Bronchial smooth muscle cell (primary cell): ENCODE measurements at places on chromosomes 3 and 15. TPM values are rescaled to one million over a fixed set of nuclear protein-coding genes. Genes with fewer than 3 reads are reported as not detected.

The GAP43 gene
- 3.9 and 6.1 TPM in 2 replicates for total RNA-seq

The SPPL2A gene
- total RNA-seq: 41.3 and 75.3 TPM in 2 replicates

The USF3 gene
- total RNA-seq: 4.1 and 4.4 TPM in 2 replicates

The APBA2 gene
- 0.16 and 0.77 TPM in 2 replicates for total RNA-seq

The IL16 gene
- total RNA-seq: 2.4 and 3.2 TPM in 2 replicates
